ENCODE measurements at places on chromosomes 2 and 18. TPM values are rescaled to one million over a fixed set of nuclear protein-coding genes. Genes with fewer than 3 reads are reported as not detected.

The TIMM21 gene
- total RNA-seq, result 44.0 TPM

The FN1 gene
- total RNA-seq, result 218 TPM

The DNER gene
- total RNA-seq, result 24.7 TPM

The ABCG5 gene
- not detected for total RNA-seq

The SERPINB12 gene
- total RNA-seq, result not detected

The KCNJ3 gene
- total RNA-seq, result not detected

The INO80B gene
- 63.3 TPM for total RNA-seq

DNA sequence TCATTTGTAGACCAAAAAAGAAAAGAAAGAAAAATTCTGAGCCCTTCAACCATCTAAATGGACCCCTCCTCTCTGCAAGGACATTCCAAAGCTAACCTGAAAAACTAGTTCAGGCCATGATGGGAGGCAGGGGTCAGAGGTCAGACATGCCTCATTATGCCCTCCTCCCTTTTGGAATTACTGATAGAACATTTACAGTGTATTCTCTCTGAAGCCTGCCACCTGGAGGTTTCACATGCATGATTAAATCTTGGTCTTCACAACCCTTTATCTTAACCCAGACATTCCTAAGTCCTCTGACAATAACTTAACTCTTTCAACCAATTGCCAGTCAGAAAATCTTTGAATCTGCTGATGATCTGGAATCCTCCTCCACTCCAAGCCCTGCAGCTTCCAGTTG, 86.0 kb downstream of the SPP2 start:
- no peak overlapping the region for H3K4me3 ChIP-seq
- H3K4me1 ChIP-seq, result no peaks in the 10 kb centered on the region
- H3K27ac ChIP-seq, result no peak overlapping the region
- no peaks in the 10 kb centered on the region for H3K27me3 ChIP-seq

- H3K27ac ChIP-seq, result no peak overlapping the region
- H3K4me3 ChIP-seq, result no peak overlapping the region
- DNase-seq, result no peak
- H3K36me3 ChIP-seq, result no peaks in the 10 kb centered on the region
- no peaks in the 10 kb centered on the region for H3K27me3 ChIP-seq
Observed at GRCh38 chr2:190843890-190844699, 36.5 kb upstream of the GLS start.

DNA sequence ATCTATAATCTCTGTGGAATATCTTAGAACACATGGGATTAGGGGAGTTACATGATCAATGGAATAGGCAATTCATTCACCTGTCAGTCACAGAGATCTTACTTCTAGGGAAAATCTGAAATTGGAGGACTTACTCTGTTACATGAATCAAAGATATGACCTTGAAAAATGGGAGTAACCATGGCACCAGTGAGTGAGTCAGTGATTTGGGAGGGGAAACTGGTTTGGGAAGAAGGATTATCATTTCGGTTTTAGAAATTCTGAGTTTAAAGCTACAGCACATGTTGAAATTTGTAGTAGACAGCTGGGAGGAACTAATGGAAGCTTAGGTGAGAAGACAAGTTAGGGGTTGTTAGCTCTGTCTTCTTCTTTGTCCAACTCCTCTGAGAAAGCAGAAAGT, 153.7 kb downstream of the CAMKMT start:
- no peaks in the 10 kb centered on the region for H3K36me3 ChIP-seq
- H3K4me3 ChIP-seq, result no peak overlapping the region
- no peak overlapping the region for H3K27ac ChIP-seq
- H3K27me3 ChIP-seq, result no peaks in the 10 kb centered on the region
- no peaks in the 10 kb centered on the region for H3K4me1 ChIP-seq

GRCh38 chr2:67955748-67956603, 106.8 kb downstream of the C1D start:
- no peak overlapping the region for H3K27ac ChIP-seq
- DNase-seq, result no peak
- H3K4me1 ChIP-seq, result no peaks in the 10 kb centered on the region
- H3K4me3 ChIP-seq, result no peak overlapping the region
- no peaks in the 10 kb centered on the region for H3K36me3 ChIP-seq

DNA sequence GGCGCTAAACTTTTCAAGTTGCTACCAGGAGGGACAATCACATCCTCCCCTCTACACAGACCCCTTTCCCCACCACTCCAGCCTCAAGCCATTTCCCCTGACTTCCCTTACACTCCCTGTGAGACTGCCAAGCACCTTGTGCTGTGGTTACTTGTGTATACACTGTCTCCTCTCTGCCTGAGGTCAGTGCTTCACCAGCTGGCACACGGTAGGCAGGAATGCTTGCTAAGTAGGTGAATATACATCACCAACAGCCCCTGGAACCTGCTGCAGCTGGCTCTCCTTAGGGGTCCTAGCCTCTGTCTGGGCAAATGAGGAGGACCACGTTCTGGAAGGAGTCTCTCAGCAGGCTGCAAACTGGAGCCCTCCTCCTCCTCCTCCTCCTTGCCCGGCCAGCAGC, 38.3 kb upstream of the ACAA2 start:
- no peak overlapping the region for H3K4me3 ChIP-seq
- H3K4me1 ChIP-seq, result no peaks in the 10 kb centered on the region
- H3K36me3 ChIP-seq, result no peaks in the 10 kb centered on the region
- no peaks in the 10 kb centered on the region for H3K27me3 ChIP-seq

DNA sequence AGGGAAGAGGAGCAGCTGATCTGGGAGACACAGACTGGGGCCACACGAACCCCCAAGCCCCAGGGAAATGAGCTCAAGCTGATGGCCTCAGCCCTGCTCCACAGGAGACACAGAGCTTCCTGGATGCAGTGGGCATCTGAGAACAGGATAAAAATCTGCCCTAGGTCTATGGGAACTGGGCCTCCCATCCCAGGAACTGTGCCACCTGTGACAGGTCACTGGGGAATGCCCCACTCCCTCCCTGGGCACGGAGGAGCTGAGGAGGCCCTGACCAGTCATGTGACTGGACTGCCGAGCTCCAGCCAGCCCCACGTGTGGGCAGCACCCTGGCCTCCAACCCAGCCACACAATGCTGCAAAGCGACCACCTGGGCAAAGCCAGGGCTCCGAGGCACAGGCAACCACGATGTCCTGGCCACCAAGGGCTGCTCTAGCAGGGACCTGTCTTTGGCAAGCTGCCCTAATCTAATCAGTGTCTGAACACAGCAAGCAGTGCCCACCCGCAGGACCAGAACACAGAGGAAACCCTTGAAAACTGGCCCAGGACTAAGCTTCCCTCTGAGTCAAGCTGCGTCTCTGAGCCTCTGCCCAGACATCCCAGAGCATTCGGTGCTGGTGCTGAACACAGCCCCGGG, 57.8 kb upstream of the ID2 start:
- H3K36me3 ChIP-seq, result no peaks in the 10 kb centered on the region
- H3K4me1 ChIP-seq, result peaks cover 4% of the 10 kb centered on the region
- no peak for DNase-seq
- H3K27me3 ChIP-seq, result no peaks in the 10 kb centered on the region
- no peak overlapping the region for H3K27ac ChIP-seq

DNA sequence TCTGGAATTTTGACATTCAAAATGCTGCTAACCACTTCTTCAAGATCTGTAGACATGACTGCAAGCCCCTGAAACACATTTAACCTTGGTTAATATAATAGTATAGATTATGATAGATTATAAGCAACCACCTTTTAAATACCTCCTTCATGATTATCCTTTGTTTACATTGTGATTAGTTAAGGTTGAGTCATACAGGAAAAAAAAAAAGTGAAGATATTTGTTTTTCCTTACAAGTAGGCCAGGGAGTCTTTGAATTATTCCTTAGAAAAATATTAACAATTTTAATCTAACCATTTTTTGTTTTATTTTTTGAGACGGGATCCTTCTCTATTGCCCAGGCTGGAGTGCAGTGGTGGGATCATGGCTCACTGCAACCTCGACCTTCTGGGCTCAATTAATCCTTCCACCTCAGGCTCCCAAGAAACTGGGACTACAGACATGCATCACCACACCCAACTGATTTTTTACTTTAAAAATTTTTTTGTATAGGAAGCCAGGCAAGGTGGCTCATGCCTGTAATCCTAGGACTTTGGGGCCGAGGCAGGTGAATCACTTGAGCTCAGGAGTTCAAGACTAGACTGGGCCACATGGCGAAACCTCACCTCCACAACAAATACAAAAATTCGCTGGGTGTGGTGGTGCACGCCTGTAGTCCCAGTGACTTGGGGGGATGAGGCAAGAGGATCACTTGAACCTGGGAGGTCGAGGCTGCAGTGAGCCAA, 99.4 kb downstream of the SLC39A10 start:
- no peaks in the 10 kb centered on the region for H3K36me3 ChIP-seq
- no peaks in the 10 kb centered on the region for H3K4me1 ChIP-seq
- no peaks in the 10 kb centered on the region for H3K27me3 ChIP-seq
- DNase-seq, result no peak
- H3K27ac ChIP-seq, result no peak overlapping the region

DNA sequence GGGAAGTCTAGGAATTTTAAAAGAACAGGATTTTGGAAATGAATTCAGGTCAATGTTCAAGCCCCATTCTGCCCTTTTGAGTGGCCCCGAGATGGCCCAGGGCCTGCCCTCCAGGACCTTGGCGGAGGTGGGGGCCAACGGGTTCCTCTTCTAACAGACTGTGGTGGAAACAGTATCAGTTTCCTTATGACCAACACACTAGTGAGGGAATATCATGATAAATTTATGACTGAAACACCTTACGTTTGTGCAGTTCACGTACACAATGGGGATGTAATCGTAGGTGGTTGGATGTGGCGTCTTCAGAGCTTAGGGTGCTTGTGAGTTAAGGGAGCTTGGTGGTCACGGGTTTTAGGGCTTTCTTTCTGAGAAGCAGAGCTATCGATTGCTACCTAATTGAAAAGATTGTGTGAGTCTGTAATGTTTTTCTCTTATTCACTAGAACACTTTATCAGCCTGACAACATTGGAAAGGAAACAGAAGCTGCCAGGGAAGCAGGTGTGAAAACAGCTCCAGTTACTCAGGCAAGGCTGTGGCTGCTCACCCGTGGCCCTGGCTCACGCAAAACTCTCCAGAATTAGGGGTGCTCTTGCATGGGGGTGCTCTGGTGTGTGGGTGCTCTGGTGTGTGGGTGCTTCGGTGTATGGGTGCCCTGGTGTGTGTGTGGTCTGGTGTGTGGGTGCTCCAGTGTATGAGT, 165.3 kb downstream of the SNTG2 start:
- no peaks in the 10 kb centered on the region for H3K36me3 ChIP-seq
- H3K4me1 ChIP-seq, result no peaks in the 10 kb centered on the region
- H3K4me3 ChIP-seq, result no peak overlapping the region
- no peaks in the 10 kb centered on the region for H3K27me3 ChIP-seq

DNA sequence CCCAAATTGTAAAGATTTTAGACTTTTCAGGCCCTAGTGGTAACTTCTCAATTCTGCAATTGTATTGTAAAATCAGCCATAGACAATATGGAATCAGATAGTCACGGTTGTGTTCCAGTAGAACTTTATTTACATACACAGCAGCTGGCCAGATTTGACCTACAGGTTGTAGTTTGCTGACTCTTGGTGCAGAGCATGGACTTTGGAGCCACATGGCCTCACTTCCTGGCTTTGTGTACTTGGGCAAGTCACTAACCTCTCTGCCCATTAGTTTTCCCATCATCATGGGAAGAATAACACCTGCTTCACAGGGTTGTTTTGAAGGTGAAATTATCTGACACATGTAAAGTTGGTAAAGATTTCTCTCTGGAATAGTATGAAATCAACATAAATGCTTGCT, 147.6 kb downstream of the TMEM200C start:
- H3K36me3 ChIP-seq, result no peaks in the 10 kb centered on the region
- H3K27ac ChIP-seq, result no peak overlapping the region
- DNase-seq, result no peak
- no peaks in the 10 kb centered on the region for H3K4me1 ChIP-seq
- no peaks in the 10 kb centered on the region for H3K27me3 ChIP-seq

DNA sequence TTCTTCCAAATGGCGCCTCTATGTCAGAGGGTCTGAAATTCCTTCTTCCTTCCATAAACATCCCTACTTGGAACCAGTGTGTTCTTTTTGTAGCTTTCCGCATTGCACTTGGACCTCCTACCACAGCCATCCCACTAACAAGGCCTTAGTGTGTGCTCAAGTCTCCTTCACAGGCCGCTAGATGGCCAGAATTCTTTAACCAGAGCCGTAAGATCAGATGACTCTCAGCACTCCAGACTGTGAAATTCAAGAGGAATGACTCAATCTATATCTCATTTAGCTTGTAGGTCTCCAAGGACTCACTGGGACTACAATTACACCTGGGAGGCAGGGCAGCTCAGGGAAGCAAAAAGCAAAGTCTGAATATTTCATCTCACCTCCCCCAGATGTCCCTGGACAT, 298.9 kb downstream of the EIPR1 start:
- no peak overlapping the region for H3K4me3 ChIP-seq
- H3K27me3 ChIP-seq, result no peaks in the 10 kb centered on the region
- no peak overlapping the region for H3K27ac ChIP-seq
- no peaks in the 10 kb centered on the region for H3K36me3 ChIP-seq

GRCh38 chr2:234947556-234947955, 4.3 kb upstream of the SH3BP4 start:
- no peaks in the 10 kb centered on the region for H3K36me3 ChIP-seq
- no peaks in the 10 kb centered on the region for H3K27me3 ChIP-seq
- H3K4me1 ChIP-seq, result no peaks in the 10 kb centered on the region
- no peak for DNase-seq
- no peak overlapping the region for H3K4me3 ChIP-seq

GRCh38 chr2:241763551-241764274, 12.9 kb upstream of the GAL3ST2 start:
- H3K4me3 ChIP-seq, result no peak overlapping the region
- no peaks in the 10 kb centered on the region for H3K36me3 ChIP-seq
- H3K27ac ChIP-seq, result no peak overlapping the region

GRCh38 chr2:240604939-240605716, 18.6 kb downstream of the CAPN10 start:
- no peaks in the 10 kb centered on the region for H3K27me3 ChIP-seq
- H3K36me3 ChIP-seq, result no peaks in the 10 kb centered on the region
- H3K27ac ChIP-seq, result no peak overlapping the region
- H3K4me3 ChIP-seq, result no peak overlapping the region
- no peak for DNase-seq
- no peaks in the 10 kb centered on the region for H3K4me1 ChIP-seq

GRCh38 chr2:28398101-28398834, 5.6 kb downstream of the FOSL2 start:
- H3K36me3 ChIP-seq, result no peaks in the 10 kb centered on the region
- peak; percentile 76 for DNase-seq
- H3K4me1 ChIP-seq, result peaks cover 11% of the 10 kb centered on the region
- peak overlapping the region; percentile 1 for H3K4me3 ChIP-seq
- peak overlapping the region; percentile 100 for H3K27ac ChIP-seq

- no peak overlapping the region for H3K27ac ChIP-seq
- no peak overlapping the region for H3K4me3 ChIP-seq
- no peak for DNase-seq
- H3K4me1 ChIP-seq, result no peaks in the 10 kb centered on the region
- H3K27me3 ChIP-seq, result no peaks in the 10 kb centered on the region
Observed at GRCh38 chr2:12604341-12604740, 112.4 kb upstream of the TRIB2 start.
